ENCODE measurements at places on chromosomes 1 and 21.

DNA sequence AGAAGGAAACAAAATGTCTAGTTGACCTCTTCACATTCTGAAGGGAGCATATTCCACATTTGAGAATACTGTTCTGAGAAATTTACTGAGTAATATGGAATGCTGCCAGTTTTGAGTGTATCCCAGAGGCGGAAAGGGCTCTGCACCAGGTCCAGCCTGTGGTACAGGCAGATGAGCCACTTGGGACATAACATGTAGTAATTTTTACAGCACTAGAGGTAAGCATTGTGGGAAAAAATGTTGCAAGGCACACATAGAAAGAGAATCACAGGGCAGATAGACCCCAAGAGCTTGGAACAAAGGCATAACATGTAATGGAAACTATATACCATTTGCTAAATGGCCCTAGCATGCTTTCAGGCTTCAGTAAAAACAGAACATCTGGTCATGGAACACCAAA lies 228.5 kb downstream of the USH2A start:
- no peak for DNase-seq

DNA sequence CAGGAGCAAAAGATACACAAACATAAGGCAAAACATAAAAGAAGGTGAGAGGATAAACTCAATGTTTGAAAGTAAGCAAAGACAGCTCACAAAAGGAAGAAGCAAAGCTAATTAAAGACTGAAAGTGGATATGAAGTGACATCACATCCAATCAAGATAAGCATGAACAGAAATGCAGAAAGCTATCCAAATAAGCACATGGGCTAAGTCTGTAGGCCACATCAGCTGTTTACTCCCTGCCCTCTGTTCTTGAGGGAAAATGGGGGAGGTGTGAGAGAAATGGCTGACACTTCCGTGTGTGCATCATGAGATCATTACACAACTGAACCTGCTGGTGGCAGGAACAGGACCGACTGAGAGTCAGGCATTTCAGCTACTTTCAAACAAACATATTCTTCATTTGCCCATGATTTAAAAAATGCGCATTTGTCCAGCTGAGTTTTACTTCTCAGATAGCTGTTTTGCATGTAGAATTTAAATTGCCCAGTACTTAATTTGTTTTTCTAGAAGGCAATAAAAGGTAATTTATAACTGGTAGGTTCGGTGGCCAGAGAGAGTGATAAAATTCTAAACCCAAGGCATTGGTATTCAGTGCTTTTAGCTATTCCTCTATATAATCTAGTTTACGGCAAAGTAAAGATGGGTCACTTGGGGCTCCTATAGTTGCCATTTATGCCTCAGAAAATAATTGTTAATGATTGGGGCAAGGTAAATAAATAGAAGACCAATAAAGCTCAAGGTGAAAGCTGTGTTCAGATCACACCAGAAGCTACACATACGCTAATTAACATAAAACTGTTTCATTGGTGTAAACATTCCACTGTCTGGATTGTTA lies 27.2 kb upstream of the MAN1A2 start:
- DNase-seq = peak; percentile 33

DNA sequence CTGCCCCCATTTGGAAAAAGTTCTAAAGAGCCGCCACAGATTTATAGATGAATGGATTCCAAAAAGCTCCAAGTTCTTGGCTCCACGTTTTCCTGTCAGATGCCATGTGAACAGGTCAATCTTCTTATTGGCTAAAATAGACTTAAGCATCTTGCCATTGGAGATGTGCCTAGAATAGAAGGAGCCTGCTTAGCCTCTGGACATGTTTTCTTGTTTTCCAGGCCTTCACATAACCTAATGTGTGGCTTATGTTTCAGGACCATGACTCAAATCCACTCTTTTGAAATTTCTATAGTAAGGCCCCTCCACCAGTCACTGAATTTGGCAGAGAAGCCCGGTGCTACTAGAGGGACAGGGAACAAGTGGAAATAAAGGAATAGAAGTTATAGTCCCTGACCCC lies 31.5 kb downstream of the PHC2 start:
- DNase-seq = no peak

DNA sequence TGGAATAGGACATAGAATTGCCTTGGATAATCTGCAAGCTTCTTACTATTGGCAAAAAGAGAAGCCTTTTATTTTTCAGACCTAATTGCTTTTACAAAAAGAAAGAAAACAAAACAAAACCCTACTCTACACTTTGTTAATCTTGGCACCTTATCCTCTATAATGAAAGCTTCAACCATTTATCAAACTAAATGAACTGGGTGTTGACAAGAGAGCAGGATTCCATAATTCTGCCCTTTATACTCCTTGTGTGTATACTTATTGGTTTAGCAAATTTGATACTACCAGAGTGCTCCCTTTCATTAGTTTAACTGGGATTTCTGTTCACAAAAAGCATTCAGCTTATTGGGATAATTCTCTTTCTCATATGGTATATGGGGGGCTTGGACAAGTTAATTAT lies 3.0 kb upstream of the TMCC2 start:
- DNase-seq = no peak

GRCh38 chr1:61284936-61285335 lies 202.6 kb downstream of the NFIA start:
- no peak for DNase-seq

DNA sequence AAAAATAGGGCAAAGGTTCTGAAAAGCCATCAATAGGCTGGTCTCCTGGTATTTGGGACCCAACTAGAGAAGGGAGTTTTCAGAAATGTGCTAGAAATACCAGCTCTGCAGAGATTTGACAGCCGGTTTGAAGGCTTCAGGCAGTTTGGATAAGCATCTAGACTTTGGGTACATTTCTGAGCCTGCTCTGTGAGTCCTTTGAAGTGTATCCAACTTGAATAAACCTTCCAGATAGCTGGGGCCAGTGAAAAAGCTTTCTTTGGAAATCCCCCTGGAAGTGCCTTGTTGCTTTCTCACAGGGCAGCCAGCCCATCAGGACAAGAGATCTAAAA lies 6.4 kb upstream of the PEF1 start:
- DNase-seq = no peak

DNA sequence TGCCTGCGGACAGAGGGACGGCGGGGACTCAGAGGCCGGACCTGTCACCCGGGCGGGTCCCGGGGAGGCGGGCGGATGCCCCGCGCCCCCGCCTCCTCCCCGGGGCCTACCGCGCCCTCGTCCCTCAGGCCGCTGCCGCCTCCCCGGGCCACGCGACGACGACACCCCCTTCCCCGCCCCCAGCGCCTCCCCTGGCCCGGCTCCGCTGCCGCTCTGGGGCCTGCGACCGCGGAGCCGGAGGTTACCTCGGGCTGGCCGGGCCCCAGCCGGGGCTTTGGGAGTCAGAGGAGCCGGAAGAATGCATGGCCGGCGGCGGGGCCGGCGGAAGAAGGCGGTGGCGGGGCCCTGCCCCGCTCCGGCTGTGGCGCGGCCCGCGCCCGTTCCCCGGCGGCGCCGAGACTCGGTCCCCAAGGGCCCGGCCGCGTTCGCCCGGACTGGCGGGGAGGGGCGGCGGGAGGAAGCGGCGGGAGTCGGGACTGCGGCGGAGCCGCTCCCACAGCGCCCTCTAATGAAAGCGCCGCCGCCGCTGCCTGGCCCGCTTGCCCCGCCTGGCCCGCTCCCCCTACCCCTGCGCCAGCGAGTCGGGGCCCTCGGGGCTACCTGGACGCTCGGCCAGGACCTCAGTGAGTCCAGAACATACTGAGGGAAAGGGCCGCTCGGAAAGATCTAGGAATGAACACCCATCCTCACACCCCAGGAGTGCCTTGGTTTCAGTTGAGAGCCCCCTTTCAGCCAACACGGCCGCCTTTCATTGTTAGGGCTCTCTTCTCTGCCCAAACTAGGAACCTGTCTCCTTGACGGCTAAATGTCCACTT lies at the start of gene LPGAT1:
Gene LPGAT1 (minus strand): TSS at position 436 of the 815 bp plus-strand sequence. CDS start 1,467 bp downstream, outside the sequence.
- peak; percentile 50 for DNase-seq

DNA sequence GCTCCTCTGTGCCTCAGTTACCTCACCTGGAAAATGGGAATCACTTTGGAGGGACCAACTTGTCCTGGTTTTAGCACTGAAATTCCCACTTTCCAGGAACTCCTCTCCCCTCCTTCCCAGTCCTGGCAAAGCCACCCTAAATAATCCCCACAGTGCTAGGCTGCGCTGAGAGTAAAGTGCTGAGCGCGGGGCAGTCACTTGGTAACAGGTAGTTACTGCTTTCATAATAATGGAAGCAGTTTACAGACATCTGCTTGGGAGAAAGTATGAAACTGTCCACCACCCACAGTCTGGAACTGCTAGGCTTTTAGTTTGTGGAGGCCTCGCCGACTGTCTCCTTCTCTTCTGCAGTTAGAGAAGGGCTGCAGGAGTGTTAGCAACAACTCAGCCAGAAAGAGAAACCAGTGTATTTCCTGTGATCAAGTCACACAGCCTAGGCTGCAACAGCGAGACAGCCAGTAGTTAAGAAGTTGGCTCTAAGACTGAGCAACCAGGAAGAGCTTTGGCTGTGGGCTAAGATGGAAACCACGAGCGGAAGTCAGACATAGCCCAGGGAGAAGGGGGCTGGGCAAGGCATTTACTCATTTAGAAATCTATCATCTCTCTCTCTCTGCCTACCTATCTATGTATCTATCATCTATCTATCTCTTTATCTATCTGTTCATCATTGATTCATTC lies 30.8 kb upstream of the ABCG1 start:
- DNase-seq = no peak

GRCh38 chr1:161824618-161825017 lies 58.5 kb downstream of the ATF6 start:
- DNase-seq = no peak

- DNase-seq = no peak
Measured at GRCh38 chr1:31926252-31926651, 11.9 kb downstream of the PTP4A2 start.

DNA sequence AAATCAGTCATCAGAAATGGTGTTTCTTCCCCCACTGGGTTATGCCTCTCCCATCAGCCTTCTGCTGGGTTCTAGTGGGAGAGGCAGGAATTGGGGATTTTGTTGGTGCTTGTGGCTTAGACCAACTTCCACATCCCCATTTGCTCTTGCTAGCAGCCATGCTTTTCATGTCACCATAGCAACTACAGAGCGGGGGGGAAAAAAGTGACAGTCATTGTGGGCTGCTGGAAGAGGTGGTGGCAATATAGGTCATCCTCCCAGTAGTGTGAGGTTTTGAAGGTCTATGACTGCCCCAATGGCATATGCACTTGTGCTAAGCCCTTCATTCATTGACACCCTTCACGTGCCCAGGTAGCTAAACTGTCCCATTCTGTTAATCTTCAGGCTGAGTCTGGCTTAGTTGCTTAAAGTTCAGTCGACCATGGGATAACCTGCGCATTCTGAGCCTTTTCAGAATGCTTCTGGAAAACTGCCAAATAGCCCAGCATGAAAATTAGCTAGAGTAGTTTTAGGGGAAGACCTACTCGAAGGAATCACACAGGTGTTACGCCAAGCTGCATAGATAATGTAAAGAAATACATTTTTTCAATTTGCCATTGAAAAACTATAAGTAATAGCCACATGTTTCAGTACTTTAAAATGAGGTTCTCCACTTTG lies 53.7 kb upstream of the ZNF326 start:
- no peak for DNase-seq

DNA sequence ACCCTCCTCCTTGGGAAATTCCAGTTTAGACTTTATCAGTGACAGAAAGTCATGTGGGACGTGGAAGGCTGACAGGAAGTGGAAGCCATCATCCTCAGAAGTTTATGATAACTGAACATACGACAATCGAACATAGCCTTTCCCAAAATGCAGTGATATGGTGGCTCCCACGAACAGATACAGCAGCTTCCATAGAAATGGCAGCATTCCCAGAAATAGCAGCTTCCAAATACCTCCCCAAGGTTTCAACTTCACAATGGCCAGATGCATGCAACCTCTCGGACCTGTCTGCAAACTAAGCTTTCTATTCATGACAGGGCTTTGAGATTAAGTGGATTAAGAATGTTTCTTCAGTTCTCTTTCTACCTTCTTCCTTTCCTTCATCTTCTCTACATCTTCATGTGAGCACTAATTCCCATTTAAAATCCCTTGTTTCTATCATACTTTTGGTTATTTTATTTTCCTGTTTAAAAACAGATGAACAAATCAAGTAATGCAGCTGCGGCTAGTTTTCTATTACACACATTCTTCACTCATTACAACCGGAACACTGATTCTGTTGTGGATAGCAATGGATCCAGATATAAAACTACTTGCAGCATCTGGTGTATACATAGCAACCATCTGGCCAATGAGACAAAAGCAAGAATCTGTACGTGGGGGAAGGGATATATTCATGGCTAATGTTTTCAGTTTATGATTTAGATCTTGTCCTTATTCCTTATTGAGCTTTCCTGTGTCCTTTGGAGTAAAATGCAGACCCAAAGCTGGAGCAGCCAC lies 304.8 kb downstream of the BRINP3 start:
- no peak for DNase-seq

DNA sequence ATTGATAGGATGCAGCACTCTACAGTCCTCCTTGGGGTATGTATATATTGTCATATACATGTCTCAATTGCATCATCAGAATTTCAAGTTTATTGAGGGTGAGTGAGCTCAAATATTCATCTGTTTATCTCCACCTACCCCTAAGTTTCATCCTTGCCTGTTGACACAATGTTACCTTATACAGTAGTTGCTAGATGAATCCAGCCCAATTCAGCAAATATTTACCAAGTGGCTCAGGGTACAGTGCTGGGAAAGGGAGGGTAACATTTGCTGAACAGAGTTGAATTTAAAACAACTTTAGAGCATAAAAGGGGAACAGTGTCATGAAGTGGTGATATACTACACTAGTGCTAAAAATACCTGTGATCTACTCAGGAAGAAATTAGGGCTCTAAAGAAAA lies 14.4 kb downstream of the ELAVL4 start:
- DNase-seq = no peak

GRCh38 chr1:243598433-243598832 lies 251.6 kb downstream of the AKT3 start:
- no peak for DNase-seq

- DNase-seq = no peak
Measured at GRCh38 chr1:218536296-218536986, 191.3 kb downstream of the TGFB2 start.

GRCh38 chr1:87399264-87399663 lies 70.6 kb downstream of the LMO4 start:
- no peak for DNase-seq

DNA sequence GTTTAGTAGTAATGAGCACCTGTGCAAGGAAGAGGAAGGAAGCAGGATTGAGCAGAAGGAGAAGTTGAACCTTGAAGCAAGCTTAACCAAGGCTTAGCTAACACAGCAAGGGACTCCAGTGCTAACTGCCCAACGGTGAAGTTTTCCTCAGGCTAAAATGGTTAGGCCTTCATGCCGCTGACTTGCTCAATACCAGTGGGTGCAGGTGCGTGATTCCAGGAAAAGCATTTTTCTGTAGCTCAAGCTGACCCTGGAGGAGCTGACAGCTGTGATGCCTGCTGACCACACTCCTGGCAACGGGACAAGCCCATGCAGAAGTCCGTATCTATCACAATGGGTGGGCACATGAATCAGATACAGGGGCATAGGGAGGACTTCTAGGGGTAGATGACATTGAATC lies 76.5 kb upstream of the FGGY start:
- DNase-seq = no peak

- no peak for DNase-seq
Measured at GRCh38 chr1:111290630-111291029, at the start of gene CHIA. Gene CHIA, plus strand, starts transcription at chr1:111290851. Its CDS starts 19,617 bp downstream, at chr1:111310468.

Measured in NCI-H1048 (cell line).